Mucosa of gallbladder (tissue), 1 donor: ENCODE measurements at places on chromosomes 4 and X. TPM values are rescaled to one million over a fixed set of nuclear protein-coding genes. Genes with fewer than 3 reads are reported as not detected.

GRCh38 chr4:130511776-130512175 lies 1415.8 kb downstream of the C4orf33 start:
- DNase-seq = peak; percentile 42

DNA sequence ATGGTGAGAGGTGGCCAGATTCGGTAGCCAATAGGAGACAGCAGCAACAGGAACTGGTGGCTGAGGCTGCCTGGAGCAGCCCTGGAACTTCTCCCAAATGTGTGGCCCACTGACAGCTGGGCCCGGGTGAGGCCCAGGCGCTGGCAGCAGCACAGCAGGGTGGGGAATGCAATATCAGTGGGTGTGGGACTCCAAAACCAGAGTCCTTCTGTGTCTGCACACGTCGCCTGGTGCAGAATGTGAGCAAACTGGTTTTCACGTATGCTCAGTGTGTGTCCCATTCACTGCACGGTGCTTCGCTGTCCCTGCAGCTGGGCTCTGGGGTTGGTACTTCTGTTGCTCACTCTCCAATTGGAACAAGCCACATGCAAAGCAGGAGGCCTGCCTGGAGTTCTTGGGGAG lies 14.4 kb upstream of the CENPU start:
- DNase-seq = peak; percentile 24

GRCh38 chrX:148316446-148316845 lies 184.0 kb upstream of the AFF2 start:
- no peak for DNase-seq

- DNase-seq = no peak
Observed at GRCh38 chrX:105869701-105870100, 47.4 kb downstream of the NRK start.

- DNase-seq = no peak
Observed at GRCh38 chrX:140292961-140293360, 211.9 kb downstream of the SOX3 start.

DNA sequence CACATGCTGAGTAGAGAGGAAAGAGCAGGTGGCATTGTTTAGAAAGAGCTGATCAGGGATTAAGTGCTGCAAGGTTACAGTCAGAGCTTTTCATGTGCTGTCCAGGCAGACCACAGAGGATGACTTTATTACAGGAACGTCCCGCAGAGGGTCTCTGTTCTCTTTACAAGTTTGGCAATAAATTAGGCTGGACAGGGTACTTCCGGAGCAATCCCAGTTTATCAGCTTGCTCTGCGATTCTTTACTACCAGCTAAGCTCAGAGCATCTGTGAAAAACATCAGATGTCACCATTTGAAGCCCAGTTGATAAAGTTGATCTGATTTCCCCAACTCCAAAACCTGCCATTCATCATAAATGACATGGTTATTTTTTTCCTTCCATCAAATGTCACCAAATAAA lies 633.1 kb downstream of the NLGN4X start:
- no peak for DNase-seq

DNA sequence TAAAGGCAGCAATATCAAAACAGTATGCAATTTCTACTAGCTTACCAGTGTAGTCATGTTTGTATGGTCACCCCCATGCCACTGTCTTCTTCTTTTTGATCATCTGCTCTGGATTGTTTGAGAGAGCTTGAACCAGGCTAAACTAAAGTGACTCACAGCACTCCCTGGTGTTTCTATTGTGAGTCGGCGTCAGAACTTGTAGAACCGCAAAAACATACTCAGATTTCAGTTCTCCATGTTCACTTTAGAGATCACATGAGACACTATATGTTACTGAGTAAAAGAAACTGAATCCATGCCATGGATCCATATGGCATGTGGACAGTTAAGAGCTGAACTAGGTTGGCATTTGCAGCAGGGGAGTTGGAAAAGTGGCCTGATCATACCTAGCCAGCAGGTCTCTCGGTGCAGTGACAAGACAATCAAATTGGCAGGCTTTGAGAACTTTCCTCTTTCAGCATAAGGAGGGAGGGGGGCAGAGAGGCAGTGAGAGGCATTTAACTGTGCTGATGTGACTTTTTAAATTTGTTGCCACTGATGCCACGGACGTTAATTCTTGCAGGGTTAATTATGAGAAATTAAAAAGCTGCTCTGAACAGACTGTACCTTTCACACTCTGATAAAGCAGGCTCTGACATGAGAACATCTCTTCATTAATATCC lies 88.4 kb downstream of the AFF2 start:
- no peak for DNase-seq

DNA sequence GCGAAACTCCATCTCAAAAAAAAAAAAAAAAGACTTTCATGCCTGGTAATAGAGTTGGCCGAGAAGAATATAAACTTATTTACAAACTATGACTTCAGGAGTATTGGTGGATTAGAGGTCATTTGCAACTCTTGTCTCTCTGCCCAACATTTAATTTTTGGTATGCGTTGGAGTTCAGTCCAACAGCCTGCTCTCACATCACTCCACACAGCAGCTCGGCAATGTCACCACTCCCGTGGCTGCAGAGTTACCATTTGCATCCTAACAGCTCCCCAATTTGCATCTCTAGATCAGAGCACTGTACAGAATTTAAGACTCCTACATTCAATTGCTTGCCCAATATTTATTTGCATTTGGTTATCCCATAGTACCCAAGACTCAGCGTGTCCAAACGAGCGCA lies 40.9 kb upstream of the AP1AR start:
- no peak for DNase-seq

DNA sequence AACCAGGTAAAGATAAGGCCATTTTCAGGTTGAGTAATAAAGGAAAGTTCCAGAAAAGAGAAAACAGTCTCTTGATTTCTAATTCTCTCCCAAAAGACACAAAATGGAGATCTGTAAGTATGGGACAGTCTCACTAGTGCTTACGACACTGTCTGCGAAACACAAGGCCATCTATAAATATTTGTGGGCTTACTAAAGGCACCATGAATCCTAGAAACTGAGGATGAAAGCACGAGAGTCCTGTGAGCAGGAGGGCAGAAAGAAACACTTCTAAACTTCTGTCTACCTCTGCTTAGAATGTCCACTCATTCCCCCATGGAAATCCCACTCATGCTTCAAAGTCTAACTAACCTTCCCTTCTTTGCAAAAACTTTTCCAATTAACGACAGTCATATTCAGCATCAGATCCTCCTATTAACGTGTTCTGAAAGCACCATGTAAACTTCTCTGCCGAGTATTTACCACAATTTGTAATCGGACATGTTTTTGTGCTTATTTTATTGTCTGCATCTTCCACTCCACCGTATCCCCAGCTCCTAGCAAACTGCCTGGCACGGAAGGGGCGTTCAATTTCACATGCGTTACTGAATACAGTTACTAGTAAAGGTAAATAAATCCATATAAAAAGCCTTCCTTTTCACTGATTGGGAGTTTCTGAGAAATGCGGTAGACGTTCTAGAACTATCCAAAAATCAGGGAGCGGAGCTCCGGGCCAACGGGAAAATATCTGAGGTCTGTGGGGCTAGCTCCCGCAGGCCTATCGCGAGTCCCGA lies 665 bp downstream of the PSMD10 start:
- DNase-seq = no peak

- DNase-seq = no peak
Observed at GRCh38 chr4:56255820-56256219, 131.5 kb downstream of the AASDH start.

DNA sequence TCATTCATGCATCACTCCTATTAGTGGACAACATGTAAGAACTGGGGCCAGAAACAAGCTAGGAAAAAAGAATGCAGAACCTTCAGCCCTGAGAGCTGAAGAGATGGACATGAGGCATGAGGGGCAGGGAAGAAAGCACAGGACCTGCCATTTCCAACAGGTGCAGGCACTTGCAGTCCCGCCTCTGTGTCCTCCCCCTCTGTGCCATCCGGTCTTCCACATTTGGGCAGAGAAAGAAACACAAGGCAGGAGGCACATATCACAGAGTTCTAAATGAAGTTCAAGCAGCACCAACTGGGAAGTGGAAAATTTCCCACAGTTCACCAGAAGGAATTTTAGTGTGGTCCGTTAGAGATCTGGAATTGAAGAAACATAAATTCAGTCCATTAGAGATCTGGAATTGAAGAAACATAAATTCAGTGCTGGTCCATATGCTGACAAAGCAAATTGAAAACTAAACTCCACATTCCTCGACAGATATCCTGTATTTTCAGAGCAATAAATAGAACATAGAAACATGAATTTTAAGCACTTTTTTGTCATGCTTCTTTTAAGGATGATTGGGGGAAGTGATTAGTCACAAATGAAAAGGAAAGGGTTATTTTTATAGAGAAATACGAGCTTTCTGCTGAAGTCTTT lies 57.2 kb upstream of the DAPP1 start:
- DNase-seq = no peak

GRCh38 chrX:136626237-136626636 lies 21.7 kb upstream of the CD40LG start:
- no peak for DNase-seq

GRCh38 chr4:56863441-56864139 lies 42.1 kb upstream of the SPINK2 start:
- DNase-seq = no peak

- peak; percentile 38 for DNase-seq
Observed at GRCh38 chr4:108172753-108173598, 4.2 kb upstream of the LEF1 start.

- no peak for DNase-seq
Observed at GRCh38 chr4:46909078-46909477, at the start of gene COX7B2. Gene COX7B2 (minus strand): TSS chr4:46909245. CDS start chr4:46735192, 174,053 bp downstream.

GRCh38 chrX:110145854-110146253 lies 142.9 kb downstream of the TMEM164 start:
- DNase-seq = peak; percentile 13

- no peak for DNase-seq
Observed at GRCh38 chr4:155552180-155552579, 114.5 kb upstream of the GUCY1A1 start.

DNA sequence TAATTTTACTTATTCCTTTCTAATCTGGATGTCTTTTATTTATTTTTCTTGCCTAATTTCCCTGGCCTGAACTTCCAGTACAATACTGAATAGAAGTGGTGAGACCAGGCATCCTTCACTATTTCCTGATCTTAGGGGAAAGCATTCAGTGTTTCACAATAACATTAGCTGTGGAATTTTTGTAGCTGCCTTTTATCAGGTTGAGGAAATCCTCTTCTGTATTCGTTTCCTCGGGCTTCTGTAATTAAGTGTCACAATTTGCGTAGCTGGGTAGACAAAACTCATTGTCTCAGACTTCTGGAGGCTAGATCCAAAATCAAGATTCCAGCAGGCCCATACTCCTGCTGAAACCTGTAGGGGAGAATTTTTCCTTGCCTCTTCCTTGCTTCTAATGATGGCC lies 598.4 kb upstream of the FTHL17 start:
- DNase-seq = no peak

GRCh38 chrX:130827648-130828047 lies 75.4 kb downstream of the ENOX2 start:
- DNase-seq = no peak

DNA sequence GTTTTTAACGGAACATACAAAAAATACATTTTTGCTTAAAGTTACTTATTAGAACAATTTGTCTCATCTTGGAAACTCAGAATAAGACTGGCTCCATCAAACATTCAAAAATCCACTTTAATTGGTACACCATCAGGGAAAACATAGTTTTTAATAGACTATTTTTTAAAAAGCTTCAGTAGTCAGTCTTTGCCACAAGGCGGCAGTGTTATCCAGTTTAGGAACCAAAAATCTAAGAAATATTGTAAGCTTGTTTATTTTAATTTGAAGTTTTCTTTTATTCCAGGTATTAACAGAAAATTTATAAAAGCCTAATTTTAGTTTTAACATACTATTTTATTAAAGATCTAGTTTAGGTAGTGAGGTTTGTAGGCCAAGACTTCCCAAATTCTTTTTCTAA lies 107.7 kb downstream of the APOOL start:
- no peak for DNase-seq

GRCh38 chr4:115149106-115149505 lies 35.7 kb upstream of the NDST4 start:
- peak; percentile 63 for DNase-seq

DNA sequence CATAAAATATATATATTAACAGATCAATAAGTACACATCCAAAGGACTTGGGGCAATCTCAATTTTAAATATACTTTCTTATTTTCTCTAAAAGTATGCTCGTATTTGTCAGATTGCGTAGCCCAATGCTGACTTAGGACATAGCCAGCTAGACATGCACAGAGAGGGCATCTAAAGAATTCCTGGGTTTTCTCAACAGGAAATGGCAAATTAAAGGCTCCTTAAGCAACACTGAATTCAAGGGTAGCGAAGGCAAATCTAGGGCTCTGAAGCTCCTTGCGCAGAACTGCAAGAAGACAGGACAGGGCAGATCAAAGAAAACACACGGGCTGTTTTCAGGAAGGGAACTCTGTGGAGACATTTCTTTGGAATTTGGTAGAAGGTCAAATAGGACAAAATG lies 94.6 kb upstream of the FTHL17 start:
- DNase-seq = no peak

- no peak for DNase-seq
Observed at GRCh38 chr4:39655876-39656275, 17.2 kb upstream of the SMIM14 start.

DNA sequence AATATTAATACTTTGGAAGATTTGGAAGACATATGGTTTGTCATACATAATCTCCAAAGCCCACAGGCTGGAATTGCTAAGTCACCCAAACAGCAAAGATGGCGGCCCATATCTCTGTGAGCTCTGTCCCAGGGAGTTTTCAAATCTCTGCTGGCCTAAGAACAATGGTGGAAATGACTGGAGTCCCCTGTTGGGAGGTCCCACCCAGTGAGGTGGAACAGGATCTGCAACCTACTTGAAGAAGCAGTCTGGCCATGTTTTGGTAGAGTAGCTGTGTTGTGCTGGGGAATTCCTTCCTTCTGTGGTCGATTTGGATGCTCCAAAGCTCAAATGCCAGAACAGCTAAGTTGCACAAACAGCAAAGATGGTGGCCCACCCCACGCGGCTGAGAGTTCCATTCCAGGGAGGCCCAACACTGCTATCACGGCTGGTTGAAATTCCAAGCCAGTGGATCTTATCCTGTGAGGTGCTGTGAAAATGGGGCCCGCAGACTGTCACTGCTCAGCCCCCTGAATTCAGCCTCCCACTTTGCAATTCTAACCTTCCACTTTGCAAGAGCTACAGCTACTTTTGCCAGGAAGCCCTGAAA lies 3.2 kb upstream of the UGT2B7 start:
- DNase-seq = no peak

DNA sequence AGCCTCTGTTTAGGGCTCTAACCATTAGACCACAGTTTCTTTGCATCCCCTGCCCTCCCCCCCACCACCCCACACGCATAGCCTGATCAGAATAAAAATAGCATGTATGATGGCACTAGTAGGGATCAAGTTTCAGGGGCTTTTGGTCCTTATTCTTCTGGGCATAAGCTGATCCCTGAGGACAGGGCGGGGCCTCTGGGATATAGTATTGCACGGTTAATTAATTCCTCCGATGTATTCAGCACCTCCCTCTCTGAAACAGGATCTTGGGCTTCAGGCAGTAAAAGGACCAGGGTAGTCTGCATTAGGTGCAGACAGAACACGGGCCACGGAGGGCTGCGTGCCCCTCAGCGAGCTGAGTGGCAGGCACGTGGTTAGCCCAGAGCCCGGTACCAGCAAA lies 57.1 kb downstream of the ELF4 start:
- DNase-seq = no peak

PLP1 gene
- 13.8 TPM for total RNA-seq

CLDN22 gene
- total RNA-seq = not detected

STAP1 gene
- total RNA-seq = 0.75 TPM

ZNF157 gene
- 0.29 TPM for total RNA-seq

TCEAL5 gene
- 0.17 TPM for total RNA-seq

CCNA2 gene
- 2.9 TPM for total RNA-seq

SPATA18 gene
- total RNA-seq = 20.1 TPM

ART3 gene
- total RNA-seq = 1.6 TPM

RAI2 gene
- total RNA-seq = 45.7 TPM

BMPR1B gene
- 9.7 TPM for total RNA-seq

WDR44 gene
- total RNA-seq = 22.8 TPM

SATL1 gene
- 0.06 TPM for total RNA-seq

DMP1 gene
- not detected for total RNA-seq

SPANXN4 gene
- total RNA-seq = not detected
